Keratinocyte (primary cell): ENCODE measurements at places on chromosomes 4 and X.

- no peaks in the 10 kb centered on the region for H3K27me3 ChIP-seq
- DNase-seq: no peak
- no peaks in the 10 kb centered on the region for H3K36me3 ChIP-seq
- H3K27ac ChIP-seq: no peak overlapping the region
- no peaks in the 10 kb centered on the region for H3K4me1 ChIP-seq
Measured at GRCh38 chr4:159159611-159160010, 56.7 kb downstream of the RAPGEF2 start.

DNA sequence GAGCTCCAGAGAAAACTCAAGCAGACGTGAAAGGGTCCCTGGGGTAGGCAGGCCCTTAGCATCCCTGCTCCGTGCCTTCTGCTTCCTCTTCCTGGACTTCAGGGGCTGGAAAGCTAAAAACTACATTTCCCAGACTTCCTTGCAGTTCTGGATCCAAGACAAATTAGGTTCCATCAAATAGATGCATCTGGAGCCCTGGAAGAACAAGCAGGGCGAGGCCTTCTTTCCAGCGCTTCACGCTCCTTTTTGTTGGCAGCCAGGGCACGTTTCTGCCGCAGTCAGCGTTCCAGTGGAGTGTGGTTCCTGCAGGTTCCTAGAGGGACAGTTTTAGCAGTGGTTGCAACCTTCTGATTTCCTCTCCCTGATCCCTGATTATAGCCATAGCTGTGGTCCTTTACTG is 53.6 kb upstream of the MSX1 start:
- no peaks in the 10 kb centered on the region for H3K36me3 ChIP-seq
- no peaks in the 10 kb centered on the region for H3K27me3 ChIP-seq
- no peak for DNase-seq
- H3K27ac ChIP-seq: no peak overlapping the region

- H3K4me1 ChIP-seq: no peaks in the 10 kb centered on the region
- H3K36me3 ChIP-seq: no peaks in the 10 kb centered on the region
- no peak for DNase-seq
- H3K4me3 ChIP-seq: no peak overlapping the region
Measured at GRCh38 chr4:31193521-31193920, 473.4 kb downstream of the PCDH7 start.

DNA sequence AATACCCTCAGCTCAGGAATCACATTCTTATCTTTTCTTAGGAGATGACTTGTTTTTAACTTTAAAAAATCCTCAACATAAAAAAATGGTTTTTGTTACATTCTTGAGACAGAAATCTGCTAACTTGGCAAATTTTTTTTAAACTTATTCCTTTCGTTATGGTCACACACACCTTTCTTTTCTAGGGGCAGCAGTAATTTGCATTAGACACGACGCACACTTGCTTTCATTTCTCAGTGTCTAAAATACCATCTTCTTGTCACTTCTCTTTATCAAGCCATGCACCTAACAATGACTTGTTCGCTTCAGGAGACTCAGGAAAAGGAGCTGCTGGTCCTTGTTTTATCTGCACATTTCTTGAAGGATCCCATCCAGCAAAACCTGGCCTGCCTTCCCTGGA is 112.6 kb upstream of the TBL1X start:
- H3K4me1 ChIP-seq: peaks cover 4% of the 10 kb centered on the region
- H3K36me3 ChIP-seq: no peaks in the 10 kb centered on the region

DNA sequence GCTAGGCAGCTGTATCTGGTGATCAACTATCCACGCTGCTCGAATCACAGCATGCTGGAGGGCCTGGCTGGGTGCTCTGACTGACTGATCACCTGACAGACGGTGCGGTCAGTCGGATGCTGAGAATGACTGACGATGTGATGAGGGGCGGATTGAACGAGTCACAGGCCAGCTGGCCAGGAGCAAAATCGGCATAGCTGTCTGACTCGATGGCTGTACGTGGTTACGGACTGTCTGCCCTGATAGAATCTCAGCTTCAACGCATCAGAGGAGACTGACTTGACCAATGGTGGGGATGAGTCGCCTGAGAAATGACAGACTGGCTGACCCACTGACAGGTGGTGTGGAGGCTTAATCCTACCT is 1.0 kb upstream of the SUV39H1 start:
- no peak for DNase-seq
- no peaks in the 10 kb centered on the region for H3K27me3 ChIP-seq
- no peak overlapping the region for H3K4me3 ChIP-seq

- H3K27me3 ChIP-seq: no peaks in the 10 kb centered on the region
- no peak overlapping the region for H3K4me3 ChIP-seq
- DNase-seq: no peak
Measured at GRCh38 chr4:156537286-156537685, 434.3 kb downstream of the PDGFC start.

DNA sequence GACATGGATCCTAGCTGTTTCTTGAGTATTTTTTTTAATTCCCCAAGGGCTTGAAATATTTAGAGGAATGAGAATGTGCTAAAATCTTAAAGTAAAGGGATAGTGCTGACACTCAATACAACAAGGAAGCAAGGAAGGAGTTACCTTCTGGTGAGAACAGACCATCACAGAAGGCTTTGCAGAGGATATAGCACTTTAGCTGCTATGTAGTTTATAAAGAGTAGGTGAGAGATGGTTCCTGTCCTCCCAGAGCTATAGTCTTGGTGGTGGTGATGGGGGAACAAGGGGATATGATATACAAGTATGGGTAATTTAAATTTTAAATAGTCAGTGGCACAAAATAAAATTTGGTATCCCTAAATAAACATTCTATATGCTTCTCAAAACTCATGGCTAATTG is 47.6 kb downstream of the MTHFD2L start:
- H3K4me1 ChIP-seq: peaks cover 28% of the 10 kb centered on the region
- DNase-seq: no peak
- no peak overlapping the region for H3K27ac ChIP-seq
- H3K36me3 ChIP-seq: no peaks in the 10 kb centered on the region

GRCh38 chrX:44241546-44241945 is 101.9 kb downstream of the EFHC2 start:
- H3K27me3 ChIP-seq: peaks cover 4% of the 10 kb centered on the region
- H3K4me1 ChIP-seq: no peaks in the 10 kb centered on the region
- no peaks in the 10 kb centered on the region for H3K36me3 ChIP-seq
- no peak overlapping the region for H3K27ac ChIP-seq

GRCh38 chrX:150508451-150509367 is 59.7 kb upstream of the MTM1 start:
- H3K27me3 ChIP-seq: no peaks in the 10 kb centered on the region
- H3K4me1 ChIP-seq: peaks cover 8% of the 10 kb centered on the region
- no peaks in the 10 kb centered on the region for H3K36me3 ChIP-seq
- no peak overlapping the region for H3K27ac ChIP-seq
- no peak for DNase-seq
- H3K4me3 ChIP-seq: no peak overlapping the region

GRCh38 chr4:26782168-26782829 is 78.3 kb upstream of the STIM2 start:
- DNase-seq: no peak
- no peak overlapping the region for H3K27ac ChIP-seq
- no peaks in the 10 kb centered on the region for H3K36me3 ChIP-seq
- no peak overlapping the region for H3K4me3 ChIP-seq

DNA sequence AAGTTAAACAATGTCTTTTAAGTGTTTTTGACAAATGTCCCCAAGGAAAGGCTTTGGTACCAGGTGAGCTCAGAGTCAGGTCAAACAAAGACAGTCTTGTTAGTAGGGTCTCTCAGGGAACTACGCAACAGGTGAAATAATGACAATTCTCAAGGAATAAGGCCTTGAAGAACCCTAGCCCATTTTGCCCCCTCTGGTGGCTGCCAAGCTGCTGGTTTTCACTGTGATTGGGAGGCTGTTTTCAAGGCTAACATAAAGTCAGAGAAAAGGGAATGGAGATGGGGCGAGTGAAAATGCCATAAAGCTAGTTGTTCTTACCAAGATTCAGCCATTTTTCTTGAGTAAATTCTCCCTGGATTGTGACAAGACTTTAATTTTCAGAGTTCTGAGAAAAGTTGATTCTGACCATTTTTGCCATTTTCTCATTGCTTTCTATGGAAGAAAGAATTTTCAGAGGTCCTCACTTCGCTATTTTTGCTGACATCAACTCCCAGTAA is 58.7 kb downstream of the RWDD4 start:
- H3K27ac ChIP-seq: no peak overlapping the region
- H3K4me1 ChIP-seq: no peaks in the 10 kb centered on the region
- H3K36me3 ChIP-seq: no peaks in the 10 kb centered on the region
- H3K4me3 ChIP-seq: no peak overlapping the region

DNA sequence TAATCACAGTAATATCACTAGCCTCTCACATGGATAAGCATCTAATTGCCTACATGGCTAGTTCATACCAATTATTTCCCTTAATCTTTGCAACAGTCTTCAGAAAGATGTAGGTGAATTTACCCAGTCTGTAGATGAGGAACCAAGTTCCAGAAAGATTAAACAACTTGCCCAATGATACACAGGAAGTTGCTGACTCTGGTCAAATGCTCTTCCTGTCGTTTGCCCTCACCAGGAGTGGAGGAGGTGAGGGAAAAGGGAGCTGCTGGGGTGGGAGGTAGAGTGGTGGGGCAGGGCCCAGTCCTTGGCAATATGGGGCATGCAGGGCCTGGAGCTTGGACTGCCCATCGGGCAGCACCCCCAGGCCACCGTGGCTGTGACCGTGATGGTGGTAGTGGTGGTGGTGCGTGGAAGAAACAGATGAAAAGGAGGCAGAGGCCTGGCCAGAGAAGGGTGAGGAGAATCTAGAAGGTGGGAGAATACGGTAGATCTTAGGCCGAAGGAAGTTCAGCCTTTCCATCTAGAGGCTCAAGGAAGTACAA is 2.3 kb upstream of the KDM5C start:
- H3K27ac ChIP-seq: no peak overlapping the region
- no peaks in the 10 kb centered on the region for H3K27me3 ChIP-seq
- peaks cover 9% of the 10 kb centered on the region for H3K36me3 ChIP-seq
- H3K4me3 ChIP-seq: no peak overlapping the region
- no peak for DNase-seq

DNA sequence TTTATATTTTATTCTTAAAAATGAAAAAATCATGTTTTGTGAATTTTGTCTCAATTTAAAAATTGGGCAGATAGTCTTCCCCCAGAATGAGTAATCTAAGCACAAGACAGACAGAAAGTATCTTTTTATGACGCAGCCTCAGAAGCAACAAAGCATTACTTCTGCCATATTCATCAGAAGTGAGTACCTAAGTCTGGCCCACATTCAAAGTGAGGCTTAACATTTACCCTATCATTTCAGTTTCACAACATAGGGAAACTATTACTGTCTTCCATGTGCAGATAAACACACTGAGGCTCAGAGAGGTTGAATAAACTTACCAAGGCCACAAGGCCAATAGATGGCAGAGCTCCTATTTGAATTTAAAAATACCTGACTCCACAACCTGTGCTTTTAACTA is 4.4 kb upstream of the PRDX4 start:
- H3K27ac ChIP-seq: no peak overlapping the region
- H3K27me3 ChIP-seq: no peaks in the 10 kb centered on the region

DNA sequence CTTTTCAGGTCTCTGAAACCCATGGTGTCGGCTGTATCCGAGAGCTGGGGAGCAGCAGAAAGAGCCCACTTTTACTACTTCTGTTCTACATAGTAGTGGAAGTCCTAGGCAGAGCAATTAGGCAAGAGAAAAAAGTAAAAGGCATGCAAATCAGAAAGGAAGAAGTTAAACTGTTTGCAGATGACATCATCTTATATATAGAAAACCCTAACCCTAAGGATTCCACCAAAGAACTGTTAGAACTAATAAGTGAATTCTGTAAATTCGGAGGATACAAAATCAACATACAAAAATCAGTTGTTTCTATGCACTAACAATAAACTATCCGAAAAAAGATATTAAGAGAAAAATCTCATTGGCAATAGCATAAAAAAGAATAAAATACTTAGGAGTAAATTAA is 95.3 kb downstream of the POLA1 start:
- DNase-seq: no peak
- H3K4me3 ChIP-seq: no peak overlapping the region
- no peaks in the 10 kb centered on the region for H3K4me1 ChIP-seq
- H3K27ac ChIP-seq: no peak overlapping the region
- H3K36me3 ChIP-seq: no peaks in the 10 kb centered on the region
- H3K27me3 ChIP-seq: no peaks in the 10 kb centered on the region

- H3K4me1 ChIP-seq: no peaks in the 10 kb centered on the region
- no peak for DNase-seq
- H3K36me3 ChIP-seq: no peaks in the 10 kb centered on the region
Measured at GRCh38 chr4:171956678-171957077, 143.5 kb downstream of the GALNTL6 start.

- H3K4me3 ChIP-seq: no peak overlapping the region
- H3K4me1 ChIP-seq: peaks cover 40% of the 10 kb centered on the region
- H3K27me3 ChIP-seq: no peaks in the 10 kb centered on the region
- H3K36me3 ChIP-seq: peaks cover 3% of the 10 kb centered on the region
- no peak for DNase-seq
Measured at GRCh38 chr4:101018836-101019235, 328.5 kb downstream of the PPP3CA start.

GRCh38 chrX:29257521-29257920 is 670.3 kb downstream of the IL1RAPL1 start:
- H3K27ac ChIP-seq: no peak overlapping the region
- no peak overlapping the region for H3K4me3 ChIP-seq
- H3K36me3 ChIP-seq: no peaks in the 10 kb centered on the region

- no peak for DNase-seq
- H3K4me1 ChIP-seq: no peaks in the 10 kb centered on the region
Measured at GRCh38 chrX:107667426-107667825, 39.1 kb downstream of the PRPS1 start.

GRCh38 chr4:169566021-169566818 is 46.2 kb downstream of the NEK1 start:
- no peak overlapping the region for H3K4me3 ChIP-seq
- no peaks in the 10 kb centered on the region for H3K27me3 ChIP-seq
- no peak overlapping the region for H3K27ac ChIP-seq
- H3K4me1 ChIP-seq: peaks cover 5% of the 10 kb centered on the region

DNA sequence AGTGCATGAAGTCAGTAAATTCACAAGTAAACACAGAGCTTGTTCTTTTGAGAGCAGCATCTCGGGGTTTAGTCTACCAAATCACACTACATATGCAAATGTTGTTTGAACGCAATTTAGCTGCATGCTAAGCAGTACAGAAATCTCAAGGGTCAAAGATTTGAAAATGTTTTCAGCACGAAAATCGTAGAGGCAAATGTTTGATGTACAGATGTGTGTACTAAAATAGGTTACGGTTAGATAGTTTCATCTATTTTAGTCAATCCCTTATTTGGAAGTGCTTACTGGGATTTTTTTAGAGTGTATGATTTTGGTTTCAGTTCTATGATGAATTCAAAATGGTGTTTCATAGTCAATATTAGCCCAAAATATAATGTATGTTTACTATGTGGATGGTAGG is 1928.2 kb upstream of the TENM3 start:
- no peak overlapping the region for H3K27ac ChIP-seq
- DNase-seq: no peak
- H3K36me3 ChIP-seq: no peaks in the 10 kb centered on the region

- no peaks in the 10 kb centered on the region for H3K27me3 ChIP-seq
- no peak overlapping the region for H3K27ac ChIP-seq
- no peaks in the 10 kb centered on the region for H3K4me1 ChIP-seq
- H3K36me3 ChIP-seq: no peaks in the 10 kb centered on the region
- H3K4me3 ChIP-seq: no peak overlapping the region
- no peak for DNase-seq
Measured at GRCh38 chr4:79043138-79043537, 103.9 kb upstream of the PAQR3 start.

GRCh38 chr4:78038704-78039103 is 18.4 kb upstream of the FRAS1 start:
- no peaks in the 10 kb centered on the region for H3K4me1 ChIP-seq
- peaks cover 4% of the 10 kb centered on the region for H3K27me3 ChIP-seq
- H3K4me3 ChIP-seq: no peak overlapping the region
- DNase-seq: no peak
- H3K36me3 ChIP-seq: no peaks in the 10 kb centered on the region

- no peak overlapping the region for H3K27ac ChIP-seq
- H3K4me3 ChIP-seq: no peak overlapping the region
- no peaks in the 10 kb centered on the region for H3K27me3 ChIP-seq
- no peaks in the 10 kb centered on the region for H3K36me3 ChIP-seq
- DNase-seq: no peak
Measured at GRCh38 chrX:48025561-48025960, 18.8 kb downstream of the SPACA5 start.
